ENCODE measurements at places on chromosomes 11 and 22.

DNA sequence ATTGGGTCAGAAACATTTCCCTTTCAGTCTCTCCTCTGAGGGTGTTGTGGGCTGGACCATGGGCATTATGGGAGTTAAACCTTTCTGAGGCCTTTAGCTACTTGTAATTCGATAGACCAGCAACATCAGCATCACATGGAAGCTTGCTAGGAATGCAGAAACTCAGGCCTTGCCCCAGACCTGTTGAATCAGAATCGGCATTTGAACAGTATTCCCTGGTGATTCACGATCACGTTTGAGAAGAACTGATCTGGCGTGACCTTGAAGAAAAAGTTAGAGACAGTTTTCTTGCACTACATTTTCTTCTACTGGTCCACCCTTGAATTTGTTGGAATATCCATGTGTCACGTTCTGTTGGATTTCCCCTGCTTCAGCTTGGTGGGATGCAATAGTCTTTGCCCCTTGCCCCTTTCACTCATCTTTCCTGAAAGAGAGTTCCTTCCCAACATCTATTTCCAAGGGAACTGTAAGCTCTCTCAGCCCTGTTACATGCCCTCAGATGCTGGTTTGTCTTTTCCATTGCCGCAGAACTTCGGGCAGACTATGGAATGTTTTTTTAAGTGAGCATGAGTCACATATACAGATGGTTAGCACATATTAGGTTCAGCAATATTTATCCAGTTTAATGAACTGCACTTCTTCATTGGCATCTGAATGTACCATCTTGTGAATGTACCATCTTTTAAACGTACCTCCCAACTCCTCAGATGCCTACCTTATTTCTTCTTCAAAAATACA is 23.9 kb downstream of the EHF start:
- no peak for DNase-seq

- no peak for DNase-seq
These were observed 15.1 kb downstream of the APOL6 start for GRCh38 chr22:35663371-35663770.

- no peak for DNase-seq
These were observed 65.8 kb upstream of the WNT7B start for GRCh38 chr22:46042786-46043185.

- DNase-seq: no peak
These were observed 4.3 kb upstream of the ZBED4 start for GRCh38 chr22:49849161-49850020.

GRCh38 chr11:68469642-68470041 is 9.1 kb downstream of the PPP6R3 start:
- no peak for DNase-seq

DNA sequence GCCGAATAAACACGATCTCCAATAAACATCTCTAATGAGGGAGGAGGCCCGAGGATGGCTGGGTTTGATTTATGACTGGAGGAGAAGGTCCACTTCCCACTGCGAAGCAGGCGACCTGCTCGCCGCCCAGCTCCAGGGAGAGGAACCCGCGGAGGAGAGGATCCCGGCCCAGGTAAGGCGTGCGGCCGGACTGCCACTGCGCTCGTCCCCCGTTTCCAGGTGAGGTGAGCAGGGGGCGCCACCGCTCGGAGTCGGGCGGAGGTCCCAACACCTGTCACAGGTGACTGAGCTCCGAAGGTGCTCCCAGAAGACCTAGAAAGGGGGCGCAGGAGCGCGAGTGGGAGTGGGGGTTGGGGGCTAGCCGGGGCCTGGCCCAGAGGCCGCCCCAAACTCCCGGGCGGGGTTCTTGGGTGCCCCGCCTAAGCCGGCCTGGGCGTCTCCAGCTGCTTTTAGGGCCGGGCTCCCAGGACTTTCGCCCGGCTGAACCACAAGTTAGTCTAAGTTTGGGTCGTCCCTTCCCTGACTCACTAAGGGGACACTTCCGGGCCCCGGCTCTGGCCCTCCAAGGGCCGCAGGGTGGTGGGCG is 5.4 kb upstream of the PAX6 start:
- no peak for DNase-seq

Measured in stimulated activated CD4-positive, alpha-beta T cell treated with anti-CD3 and anti-CD28 coated beads, Interleukin-15, amount 100 ng/mL, for 1 hour (primary cell).